ENCODE measurements at places on chromosomes 12 and 14.

DNA sequence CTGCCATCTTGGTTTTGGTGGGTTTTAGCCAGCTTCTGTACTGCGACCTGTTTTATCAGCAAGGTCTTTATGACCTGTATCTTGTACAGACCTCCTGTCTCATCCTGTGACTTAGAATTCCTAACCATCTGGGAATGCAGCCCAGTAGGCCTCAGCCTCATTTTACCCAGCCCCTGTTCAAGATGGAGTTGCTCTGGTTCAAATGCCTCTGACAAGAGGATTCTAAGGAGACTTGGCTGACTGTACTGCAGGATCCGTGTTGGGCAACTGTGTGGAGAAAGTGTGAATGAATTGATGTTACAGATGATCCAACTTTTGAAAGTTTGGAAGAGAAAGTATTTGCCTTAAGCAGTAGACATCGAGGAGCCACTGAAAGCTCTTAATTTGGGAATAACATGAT, 91.0 kb downstream of the TTLL5 start:
- no peak for DNase-seq

DNA sequence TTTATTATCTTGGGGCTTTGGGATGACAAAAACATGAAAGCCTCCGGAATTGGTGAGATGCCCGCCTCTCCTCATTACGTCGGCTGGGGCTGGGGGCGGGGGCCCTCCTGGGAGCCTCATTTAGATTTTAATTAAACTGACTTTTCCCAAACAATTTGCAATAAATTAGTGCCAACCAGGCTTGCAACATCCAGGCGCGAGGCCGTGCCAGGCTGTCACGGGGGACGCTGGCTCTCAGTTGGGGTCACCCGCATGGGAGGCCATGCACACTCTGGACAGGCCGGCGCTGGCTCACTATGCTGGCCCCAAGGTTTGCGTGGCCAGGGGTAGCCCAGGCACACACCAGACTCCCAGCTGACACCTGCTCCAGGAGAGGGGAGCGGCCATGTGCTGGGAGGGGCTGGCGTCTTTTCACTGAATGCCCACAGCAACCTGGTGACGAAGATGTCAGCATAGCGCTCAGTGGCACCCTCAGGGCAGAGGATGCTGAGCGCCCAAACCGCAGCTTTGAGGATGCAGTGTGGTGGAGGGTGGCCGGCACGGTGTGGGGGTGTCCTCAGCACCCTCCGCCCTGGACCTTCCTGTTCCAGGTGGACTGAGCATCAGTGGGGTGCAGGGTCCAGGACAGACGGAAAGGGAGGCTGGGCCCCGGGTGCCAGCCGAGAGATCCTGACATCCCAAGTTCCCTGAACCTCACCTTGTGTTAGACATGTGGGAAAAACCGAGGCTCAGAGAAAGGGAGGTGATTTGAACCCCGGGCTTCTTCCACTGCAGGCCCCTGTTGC, 190.8 kb upstream of the C14orf180 start:
- DNase-seq, result no peak

DNA sequence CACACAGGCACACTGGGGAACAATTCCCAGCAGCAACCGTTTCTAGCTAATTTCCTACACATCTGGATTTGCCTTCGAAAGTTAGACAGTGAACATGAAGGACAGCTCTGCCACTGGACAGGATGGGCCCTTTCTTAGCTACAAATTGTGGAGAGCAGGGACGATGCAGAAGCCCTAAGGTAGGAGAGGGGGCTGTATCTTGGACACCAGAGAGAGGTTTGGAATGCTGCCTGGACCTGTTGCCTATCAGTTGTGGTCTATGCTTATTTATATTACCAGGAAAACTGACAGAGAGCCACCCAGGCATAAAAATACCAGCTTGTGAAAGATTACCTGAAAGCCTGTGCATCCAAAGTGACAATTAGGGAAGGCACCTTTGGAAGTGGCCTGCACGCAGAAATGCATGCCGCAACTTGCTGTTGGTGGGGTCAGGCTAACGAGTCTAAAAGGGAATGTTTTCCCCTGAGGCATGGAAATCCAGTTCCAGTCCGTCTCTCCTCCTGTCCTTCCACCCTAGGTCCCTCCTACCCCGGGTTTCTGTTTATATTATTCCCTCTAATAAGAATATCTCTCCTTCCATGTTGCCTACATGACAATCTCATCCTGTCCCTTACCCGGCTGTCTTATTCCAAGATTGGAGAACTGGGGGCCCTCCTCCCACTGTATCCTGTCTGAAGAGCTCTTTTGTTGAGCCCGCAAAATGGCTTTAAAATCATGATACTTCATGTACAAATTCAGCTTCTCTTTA, 60.2 kb downstream of the MDM2 start:
- DNase-seq, result no peak

DNA sequence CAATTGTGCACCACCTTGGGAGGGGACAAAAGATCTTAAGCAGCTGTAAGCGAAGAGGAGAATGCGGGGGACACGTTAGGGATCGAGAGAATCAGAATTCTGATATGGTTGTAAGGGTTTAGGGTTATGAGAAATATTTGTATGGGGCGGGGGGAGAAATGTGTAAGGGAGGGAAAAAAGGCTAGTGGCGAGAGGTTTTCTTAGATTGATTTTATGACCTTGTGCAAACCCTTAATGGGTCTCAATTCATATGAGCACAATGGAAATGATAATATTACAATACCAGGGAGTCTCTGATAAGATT, 396 bp downstream of the NDUFA9 start:
- no peak for DNase-seq

DNA sequence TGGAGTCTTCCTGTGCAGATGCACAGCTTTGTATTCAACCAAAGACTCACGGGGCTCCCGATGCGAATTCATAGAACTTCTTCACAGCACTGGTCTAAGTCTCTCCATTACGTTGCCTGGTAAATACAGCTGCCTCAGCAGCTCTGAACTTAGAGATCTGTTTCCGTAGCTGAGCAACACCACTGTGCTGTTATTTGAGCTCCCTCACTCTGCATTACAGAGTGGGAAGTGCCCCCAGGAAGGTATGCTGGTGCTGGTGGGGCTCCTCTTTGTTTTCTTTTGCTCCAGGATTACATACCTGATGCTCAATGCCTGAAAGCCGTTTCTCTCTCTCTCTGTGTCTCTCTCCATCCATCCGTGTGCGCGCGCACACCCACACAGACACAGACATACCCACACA, 227.5 kb upstream of the RMST start:
- DNase-seq, result no peak

- DNase-seq, result no peak
These were observed 123.1 kb upstream of the RASSF8 start for GRCh38 chr12:25835385-25835784.

GRCh38 chr12:130419116-130419515, 81.4 kb downstream of the PIWIL1 start:
- DNase-seq, result no peak

- DNase-seq, result no peak
These were observed 4.2 kb upstream of the HRK start for GRCh38 chr12:116885491-116885890.

- DNase-seq, result no peak
These were observed 181.6 kb upstream of the GZMB start for GRCh38 chr14:24815543-24815942.

DNA sequence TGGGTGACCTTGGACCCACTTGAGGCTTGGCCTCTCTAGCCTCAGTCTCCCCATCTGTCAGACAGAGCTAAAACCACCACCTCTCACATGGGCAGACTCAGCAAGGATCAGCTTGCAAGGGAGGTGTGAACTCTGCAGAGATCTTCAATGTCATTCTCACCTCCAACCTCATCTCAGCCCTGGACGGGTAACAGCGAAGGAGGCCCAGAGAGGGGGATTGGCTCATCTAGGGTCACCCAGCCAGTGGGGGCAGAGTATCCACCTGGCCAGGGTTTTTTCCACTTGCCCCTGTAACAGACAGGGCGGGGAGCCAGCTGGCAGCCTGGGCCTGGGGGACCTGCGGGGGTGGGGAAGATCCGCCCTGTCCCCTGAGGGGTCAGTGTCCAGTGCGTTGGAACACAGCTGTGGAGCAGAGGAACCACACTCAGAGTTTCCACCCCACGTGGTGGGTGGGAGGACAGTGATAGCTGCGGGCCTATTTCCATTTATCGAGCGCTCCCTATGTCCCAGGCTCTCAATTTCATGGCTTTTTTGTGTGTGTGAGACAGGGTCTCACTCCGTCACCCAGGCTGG, 27.4 kb downstream of the DTX1 start:
- DNase-seq, result no peak

DNA sequence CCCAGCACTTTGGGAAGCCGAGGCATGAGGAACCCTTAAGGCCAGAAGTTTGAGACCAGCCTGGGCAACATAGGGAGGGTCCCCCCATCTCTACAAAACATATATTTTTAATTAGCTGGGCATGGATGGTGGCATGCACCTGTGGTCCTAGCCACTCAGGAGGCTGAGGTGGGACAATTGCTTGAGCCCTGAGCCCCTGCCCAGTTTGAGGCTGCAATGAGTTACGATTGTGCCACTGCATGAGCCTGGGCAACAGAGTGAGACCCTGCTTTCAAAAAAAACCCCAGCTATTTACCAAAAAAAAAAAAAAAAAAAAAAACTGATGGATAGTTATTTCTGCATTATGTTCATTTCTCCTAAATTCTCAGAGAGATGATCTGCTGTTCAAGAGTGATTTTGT, 230.0 kb downstream of the SOX5 start:
- DNase-seq, result no peak

DNA sequence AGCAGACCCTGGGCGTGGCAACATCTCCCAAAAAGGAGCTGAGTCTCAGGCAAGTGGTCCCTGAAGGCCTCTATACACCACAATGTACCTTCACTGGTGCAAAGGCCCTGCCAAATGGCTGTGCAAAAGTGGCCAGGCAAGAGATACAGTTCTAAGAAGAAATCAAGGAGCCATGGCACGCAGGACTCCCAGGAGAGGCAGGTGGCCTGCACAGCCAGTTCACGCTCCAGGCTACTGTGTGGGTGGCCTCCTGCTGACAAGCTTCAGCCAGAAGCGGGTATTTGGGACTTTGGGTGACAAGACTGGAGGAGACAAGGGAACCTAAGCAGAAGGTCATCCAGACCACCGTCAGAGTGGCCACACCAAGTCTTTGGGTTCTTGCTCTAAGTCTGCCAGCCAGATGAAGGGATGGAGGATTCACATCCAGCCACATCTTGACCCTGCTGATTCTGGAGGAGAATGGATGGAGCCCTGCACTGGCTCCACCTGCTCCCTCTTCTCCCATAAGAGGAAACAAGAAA, 20.5 kb upstream of the ZFP36L1 start:
- DNase-seq, result no peak

GRCh38 chr12:42769455-42769854, 179.9 kb upstream of the PRICKLE1 start:
- DNase-seq, result no peak

DNA sequence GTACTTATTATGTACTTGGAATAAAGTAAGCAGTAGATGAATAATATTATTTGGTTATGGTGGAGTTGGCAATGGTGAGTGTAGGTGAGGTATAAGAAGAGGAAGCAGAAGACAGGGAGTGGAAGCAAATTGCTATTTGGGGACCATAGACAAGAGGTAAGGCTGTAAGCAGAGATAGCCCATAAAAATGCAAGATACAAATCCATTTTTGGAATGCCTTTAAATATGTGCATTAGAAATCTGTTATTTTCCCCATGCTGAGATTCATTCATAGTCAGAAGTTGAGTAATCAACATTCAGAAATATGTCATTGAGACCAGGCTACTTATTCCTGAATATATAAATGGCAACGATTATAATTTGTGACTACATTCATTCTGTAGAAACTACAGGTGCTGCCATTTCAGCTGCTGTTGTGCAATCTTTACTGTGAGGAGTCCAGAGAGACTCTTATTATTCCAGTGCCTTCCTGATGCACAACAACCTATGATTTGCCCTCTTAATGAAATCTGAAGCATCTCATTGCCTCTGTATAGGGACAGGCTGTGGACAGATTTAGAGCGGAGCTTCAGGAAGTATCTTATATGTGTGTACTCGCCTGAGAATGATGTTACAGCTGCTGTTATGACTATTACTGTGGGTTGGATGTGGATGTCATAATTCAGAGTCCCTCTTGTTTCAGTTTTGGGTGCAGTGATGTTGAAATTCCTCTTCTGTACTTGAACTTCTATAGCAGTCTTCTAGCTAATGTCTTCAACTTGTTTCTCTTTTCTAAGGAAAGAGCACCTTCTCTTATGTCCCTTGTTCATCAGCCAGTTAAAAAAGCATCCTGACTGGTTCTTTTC, 173.8 kb downstream of the NAV3 start:
- no peak for DNase-seq

DNA sequence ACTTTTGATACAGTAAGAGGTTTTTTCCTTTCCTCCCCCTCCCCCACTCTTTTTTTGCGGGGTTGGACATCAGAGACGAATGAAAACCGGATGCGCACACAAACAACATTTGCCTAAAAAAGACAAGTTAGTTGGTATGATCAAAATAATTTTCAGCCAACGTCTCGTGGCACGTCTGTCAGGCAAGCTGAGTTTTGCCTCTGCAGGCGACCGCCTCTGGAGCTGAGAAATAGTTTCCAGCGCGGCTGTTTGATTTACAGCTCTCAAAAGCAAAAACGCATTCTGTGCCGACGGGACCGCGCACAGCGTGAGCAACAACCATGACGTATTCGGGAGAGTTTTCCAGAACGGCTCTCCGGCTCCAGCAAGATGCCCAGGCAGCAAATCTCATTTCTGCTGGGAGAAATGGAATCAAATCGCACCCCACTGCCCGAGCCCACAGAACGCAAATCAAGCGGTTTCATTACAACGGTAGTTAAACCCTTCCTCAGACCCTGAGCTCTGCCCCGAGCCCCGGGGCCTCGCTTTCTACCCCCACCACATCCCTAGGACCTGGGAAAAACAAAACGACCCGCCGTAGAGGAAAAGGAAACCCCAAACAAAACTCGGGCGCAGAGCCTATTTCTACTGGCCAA, 14.2 kb upstream of the CALM1 start:
- peak; percentile 48 for DNase-seq

DNA sequence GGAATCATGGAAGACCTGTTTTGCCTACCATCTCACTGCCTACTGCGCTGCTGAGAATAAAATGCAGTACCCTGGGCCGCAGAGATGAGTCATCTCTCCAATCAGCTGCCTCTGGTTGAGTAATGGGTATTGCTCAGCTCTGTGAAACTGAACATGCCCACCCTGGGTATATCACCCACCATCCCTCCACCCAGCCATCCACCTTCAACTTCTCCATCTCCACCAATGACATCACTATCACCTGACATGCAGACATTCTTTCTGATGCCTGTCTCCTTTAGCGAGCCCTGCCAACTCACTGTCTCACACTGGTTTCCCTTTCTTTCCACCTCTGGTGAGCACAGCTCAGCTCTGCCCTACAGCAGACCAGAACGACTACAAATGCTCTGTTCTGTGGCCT, 33.6 kb downstream of the E2F7 start:
- no peak for DNase-seq

All from RPMI8226 (cell line).